ENCODE measurements at places on chromosomes 7 and 10. TPM values are rescaled to one million over a fixed set of nuclear protein-coding genes. Genes with fewer than 3 reads are reported as not detected.

Gene VSTM4
- total RNA-seq = 4.5 TPM

- H3K27me3 ChIP-seq = no peaks in the 10 kb centered on the region
- no peaks in the 10 kb centered on the region for H3K36me3 ChIP-seq
- DNase-seq = no peak
- no peak within 1 kb of the TSS for H3K27ac ChIP-seq
These were observed at the start of gene GALNT17 for GRCh38 chr7:71132127-71132376. Gene GALNT17 (plus strand): TSS chr7:71132144.

Gene AKR1E2
- 17.1 TPM for total RNA-seq

Gene MKI67
- 86.5 TPM for total RNA-seq

DNA sequence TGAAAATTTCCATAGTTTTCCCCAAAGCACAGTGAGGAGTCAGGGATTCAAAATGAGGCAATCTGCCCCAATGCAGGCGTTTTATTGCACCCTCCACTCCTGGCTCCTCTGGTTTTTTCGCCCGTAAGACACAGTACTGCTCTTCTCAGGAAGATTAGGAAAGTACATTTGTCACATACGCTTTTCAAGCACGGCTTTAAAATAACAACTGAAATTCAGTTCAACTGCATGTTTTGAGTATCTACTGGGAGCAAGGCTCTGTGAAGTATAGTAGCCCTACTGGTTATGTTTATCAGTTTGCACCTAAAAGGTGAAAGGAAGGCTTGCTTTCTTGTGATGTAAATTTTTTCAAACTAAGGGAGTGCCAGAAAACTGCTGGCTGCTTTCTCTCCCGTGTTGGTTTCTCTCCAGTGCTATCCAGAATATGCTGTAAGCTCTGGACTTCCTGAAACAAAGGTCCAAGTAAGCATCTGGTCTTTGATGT, 1.9 kb upstream of the SGMS1 start:
- H3K27me3 ChIP-seq = no peaks in the 10 kb centered on the region
- peak overlapping the region; percentile 77 for H3K4me3 ChIP-seq
- peak; percentile 45 for DNase-seq
- H3K36me3 ChIP-seq = peaks cover 4% of the 10 kb centered on the region
- peaks cover 4% of the 10 kb centered on the region for H3K4me1 ChIP-seq
- peak overlapping the region; percentile 82 for H3K27ac ChIP-seq

DNA sequence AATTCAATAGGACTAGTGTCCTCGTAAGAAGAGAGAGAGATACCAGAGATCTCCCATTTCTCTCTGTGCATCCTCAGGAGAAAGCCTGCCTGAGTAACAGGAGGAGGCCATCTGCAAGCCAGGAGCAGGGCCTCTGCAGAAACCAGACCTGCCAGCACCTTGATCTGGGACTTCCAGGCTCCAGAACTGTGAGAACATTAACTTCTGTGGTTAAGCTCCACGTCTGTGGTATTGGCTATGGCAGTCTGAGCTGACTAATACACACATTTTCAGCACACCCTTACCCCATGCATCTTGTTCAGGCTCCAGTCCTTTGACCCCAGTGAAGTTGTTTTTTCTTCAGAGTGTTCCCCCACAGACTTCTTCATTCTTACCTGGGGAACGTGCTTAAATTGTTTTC, 3.1 kb upstream of the CRTAC1 start:
- H3K27me3 ChIP-seq = peaks cover 14% of the 10 kb centered on the region
- no peak for DNase-seq
- no peak overlapping the region for H3K27ac ChIP-seq

GRCh38 chr10:88866454-88866853, 13.6 kb upstream of the STAMBPL1 start:
- H3K27me3 ChIP-seq = no peaks in the 10 kb centered on the region
- DNase-seq = no peak
- no peak overlapping the region for H3K4me3 ChIP-seq
- H3K27ac ChIP-seq = no peak overlapping the region
- H3K4me1 ChIP-seq = no peaks in the 10 kb centered on the region

Gene SYT15B
- 0.18 TPM for total RNA-seq

Gene MYH16
- total RNA-seq = not detected

- H3K27ac ChIP-seq = no peak overlapping the region
- DNase-seq = no peak
- H3K4me1 ChIP-seq = no peaks in the 10 kb centered on the region
These were observed 26.7 kb upstream of the SLF2 start for GRCh38 chr10:100886091-100886490.

GRCh38 chr10:102172288-102172687, 20.1 kb downstream of the NOLC1 start:
- H3K27ac ChIP-seq = no peak overlapping the region
- no peak overlapping the region for H3K4me3 ChIP-seq

DNA sequence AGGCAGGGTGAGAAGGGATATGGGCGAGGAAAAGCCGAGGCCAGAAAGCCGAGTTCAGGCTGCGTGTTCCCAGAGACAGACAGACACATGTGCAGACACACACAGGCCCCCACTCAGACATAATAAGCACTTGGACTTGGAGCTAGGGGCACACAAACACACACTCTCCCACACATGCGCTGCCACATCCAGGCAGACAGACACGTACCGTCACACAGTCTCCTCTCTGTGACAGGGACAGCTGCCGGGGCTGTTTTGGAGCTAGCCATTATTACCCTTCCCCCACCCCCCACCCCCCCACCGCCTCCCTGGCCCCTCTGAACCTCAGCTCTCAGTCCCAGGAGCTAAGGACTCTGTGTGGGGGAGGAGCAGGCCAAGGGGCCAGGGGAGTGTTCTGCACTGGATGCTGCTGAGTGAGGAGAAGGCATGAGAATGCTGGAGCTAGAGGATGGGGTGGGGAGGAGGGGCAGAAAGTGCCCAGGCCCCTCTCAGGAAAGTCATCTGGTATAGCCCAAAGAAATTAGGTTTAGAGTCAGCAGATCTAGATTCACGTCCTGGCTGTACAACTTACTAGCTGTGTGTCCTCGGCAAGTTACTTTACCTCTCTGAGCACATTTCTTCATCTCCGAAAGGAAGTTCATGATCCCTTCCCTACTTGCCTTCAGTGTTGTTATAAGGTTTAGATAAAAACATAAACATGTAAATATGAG, 6.3 kb downstream of the PITX3 start:
- peaks cover 4% of the 10 kb centered on the region for H3K4me1 ChIP-seq
- no peak overlapping the region for H3K27ac ChIP-seq
- no peaks in the 10 kb centered on the region for H3K36me3 ChIP-seq
- H3K27me3 ChIP-seq = no peaks in the 10 kb centered on the region
- DNase-seq = no peak

DNA sequence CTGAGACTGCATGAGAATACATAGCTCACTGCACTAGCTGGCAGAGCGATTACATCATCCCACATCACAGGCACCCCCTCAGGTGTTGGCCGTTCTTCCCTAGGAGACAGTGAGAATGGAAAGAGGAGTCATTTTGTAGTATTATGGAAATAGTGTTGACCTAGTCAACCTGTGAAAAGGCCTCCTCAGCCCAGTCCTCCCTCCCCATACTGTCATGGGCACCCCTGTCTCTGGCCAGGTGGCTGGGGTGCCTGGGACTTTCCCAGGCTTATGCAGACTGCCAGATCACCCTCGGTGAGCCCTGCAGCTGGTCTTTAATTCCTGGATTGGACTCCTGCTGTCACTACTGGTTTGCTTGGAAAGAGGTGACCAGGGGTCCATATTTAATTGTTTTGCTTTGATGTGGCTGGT, 4.0 kb downstream of the INPP5A start:
- H3K4me3 ChIP-seq = no peak overlapping the region
- H3K4me1 ChIP-seq = peaks cover 11% of the 10 kb centered on the region
- H3K27me3 ChIP-seq = no peaks in the 10 kb centered on the region
- no peak overlapping the region for H3K27ac ChIP-seq
- no peaks in the 10 kb centered on the region for H3K36me3 ChIP-seq

- no peaks in the 10 kb centered on the region for H3K36me3 ChIP-seq
- H3K4me1 ChIP-seq = no peaks in the 10 kb centered on the region
- H3K4me3 ChIP-seq = no peak overlapping the region
- no peak overlapping the region for H3K27ac ChIP-seq
- DNase-seq = no peak
- no peaks in the 10 kb centered on the region for H3K27me3 ChIP-seq
These were observed 3.5 kb downstream of the STK31 start for GRCh38 chr7:23713285-23714149.

Gene IRF5
- 0.20 TPM for total RNA-seq

- H3K4me3 ChIP-seq = no peak overlapping the region
- no peaks in the 10 kb centered on the region for H3K27me3 ChIP-seq
- peak; percentile 66 for DNase-seq
- H3K4me1 ChIP-seq = peaks cover 77% of the 10 kb centered on the region
- H3K36me3 ChIP-seq = peaks cover 3% of the 10 kb centered on the region
These were observed 23.6 kb downstream of the ST8SIA6 start for GRCh38 chr10:17430647-17431355.

- DNase-seq = no peak
- no peaks in the 10 kb centered on the region for H3K4me1 ChIP-seq
- no peak overlapping the region for H3K27ac ChIP-seq
- H3K27me3 ChIP-seq = no peaks in the 10 kb centered on the region
- H3K4me3 ChIP-seq = no peak overlapping the region
These were observed 67.8 kb downstream of the ZRANB1 start for GRCh38 chr10:125009661-125010161.

Gene SEC61G
- total RNA-seq = 142 TPM

DNA sequence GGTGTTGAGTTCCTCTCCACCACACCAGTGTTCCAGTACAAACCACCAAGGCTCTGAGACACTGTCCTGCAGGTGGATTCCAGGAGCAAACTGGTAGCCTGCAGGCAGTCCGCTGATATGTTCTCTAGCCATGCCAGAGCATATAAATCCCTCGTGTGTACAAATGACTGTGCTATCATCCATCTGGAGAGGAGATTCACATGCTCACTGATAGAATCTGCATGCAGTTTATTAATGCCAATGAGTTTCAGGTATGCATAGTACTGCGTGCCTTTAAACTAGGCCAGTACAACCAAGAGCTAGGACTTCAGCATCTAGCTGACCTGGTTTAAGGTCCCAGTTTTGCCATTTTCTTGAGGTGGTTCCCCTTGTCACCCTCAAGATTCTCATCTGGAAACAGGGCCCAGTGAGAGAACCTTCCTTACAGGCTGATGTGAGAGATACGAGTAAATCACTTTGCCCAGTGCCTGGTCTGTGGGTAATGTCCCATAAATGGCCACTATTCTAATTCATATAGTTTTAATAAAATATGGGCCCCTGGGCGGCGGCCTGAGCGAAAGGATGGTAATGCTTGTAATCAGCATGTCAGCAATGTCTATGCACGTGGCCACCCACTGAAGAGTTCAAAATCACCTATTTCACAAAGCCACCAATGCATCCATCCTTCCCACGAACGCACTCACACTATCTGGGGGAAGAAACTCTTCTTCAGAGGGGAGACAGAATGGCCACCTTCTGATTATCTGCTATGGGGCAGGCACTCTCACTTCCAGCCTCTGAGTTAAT, 268.0 kb upstream of the ZMIZ1 start:
- H3K4me3 ChIP-seq = no peak overlapping the region
- H3K36me3 ChIP-seq = no peaks in the 10 kb centered on the region
- no peaks in the 10 kb centered on the region for H3K4me1 ChIP-seq
- H3K27ac ChIP-seq = no peak overlapping the region
- no peak for DNase-seq
- peaks cover 7% of the 10 kb centered on the region for H3K27me3 ChIP-seq

DNA sequence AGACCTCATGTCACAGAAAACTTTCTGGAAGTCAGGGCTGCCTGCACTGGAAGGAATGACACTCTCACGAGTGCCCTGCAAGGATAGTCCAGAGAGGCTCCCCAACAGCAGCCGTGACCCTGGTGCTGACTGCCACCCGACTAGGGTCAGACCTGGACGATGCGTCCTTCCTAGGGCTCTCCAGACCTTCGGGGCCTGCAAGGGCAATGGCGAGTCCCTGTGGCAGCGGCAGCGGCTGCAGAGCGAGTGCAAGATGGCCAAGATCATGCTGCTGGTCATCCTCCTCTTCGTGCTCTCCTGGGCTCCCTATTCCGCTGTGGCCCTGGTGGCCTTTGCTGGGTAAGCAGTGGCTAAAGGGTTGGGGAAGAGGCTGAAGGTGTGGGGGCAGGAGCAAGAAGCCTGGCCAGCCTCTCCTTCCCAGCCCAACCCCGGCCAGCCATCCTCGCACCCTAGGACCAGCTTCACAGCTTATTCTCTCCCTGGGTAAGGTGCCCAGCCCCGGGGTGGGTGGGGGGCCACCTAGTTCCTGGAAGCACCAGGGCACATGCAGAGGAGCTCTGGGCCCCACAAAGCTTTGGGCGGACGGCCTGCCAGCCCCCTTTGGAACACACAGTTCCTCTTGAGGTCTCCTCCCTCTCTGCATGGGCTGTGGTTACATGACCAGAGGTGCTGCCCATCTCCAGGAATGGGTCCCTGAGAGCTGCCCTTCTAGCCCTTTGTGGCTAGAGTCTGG, 5.5 kb downstream of the OPN4 start:
- no peak for DNase-seq
- H3K4me1 ChIP-seq = no peaks in the 10 kb centered on the region
- H3K4me3 ChIP-seq = no peak overlapping the region
- no peaks in the 10 kb centered on the region for H3K36me3 ChIP-seq
- no peak overlapping the region for H3K27ac ChIP-seq
- H3K27me3 ChIP-seq = peaks cover 90% of the 10 kb centered on the region

GRCh38 chr7:14478834-14479510, 423.6 kb downstream of the DGKB start:
- no peak overlapping the region for H3K27ac ChIP-seq
- no peak for DNase-seq

DNA sequence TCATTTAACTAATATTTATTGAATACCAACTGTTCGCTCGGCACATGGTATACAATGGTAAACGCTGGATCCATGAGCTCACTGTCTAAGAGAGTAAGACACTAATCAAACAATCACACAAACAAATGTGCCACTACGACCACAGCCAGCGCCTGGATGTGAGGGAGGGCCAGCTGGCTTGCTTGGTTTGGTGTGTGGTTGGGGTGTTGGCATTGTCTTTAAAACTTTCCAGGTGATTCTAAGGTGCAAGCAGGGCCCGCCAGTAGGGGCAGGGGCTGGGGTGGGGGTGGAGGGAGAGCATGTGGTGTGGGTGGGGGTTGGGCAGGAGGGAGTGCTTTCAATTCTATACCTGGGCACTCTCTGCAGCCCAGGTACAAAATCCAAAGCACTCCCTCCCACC, 31.6 kb downstream of the ADRA2A start:
- no peak for DNase-seq
- H3K27ac ChIP-seq = no peak overlapping the region
- peaks cover 15% of the 10 kb centered on the region for H3K27me3 ChIP-seq
- no peaks in the 10 kb centered on the region for H3K4me1 ChIP-seq
- no peaks in the 10 kb centered on the region for H3K36me3 ChIP-seq

Gene CDC14C
- not detected for total RNA-seq

DNA sequence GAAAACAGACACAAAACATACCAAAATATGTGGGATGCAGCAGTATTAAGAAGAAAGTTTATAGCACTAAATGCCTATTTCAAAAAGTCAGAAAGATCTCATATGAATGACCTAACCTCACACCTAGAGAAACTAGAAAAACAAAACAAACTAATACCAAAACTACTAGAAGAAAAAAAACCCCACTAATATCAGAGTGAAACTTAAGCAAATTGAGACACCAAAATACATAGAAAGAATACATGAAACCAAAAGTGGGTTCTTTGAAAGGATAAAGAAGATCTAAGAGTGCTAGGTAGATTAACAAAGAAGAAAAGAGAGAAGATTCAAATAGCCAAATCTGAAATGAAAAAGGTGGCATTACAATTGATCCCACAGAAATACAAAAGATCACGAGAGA, 494.1 kb downstream of the SH2D4B start:
- no peaks in the 10 kb centered on the region for H3K36me3 ChIP-seq
- H3K27ac ChIP-seq = no peak overlapping the region
- H3K27me3 ChIP-seq = no peaks in the 10 kb centered on the region
- no peak for DNase-seq
- H3K4me1 ChIP-seq = no peaks in the 10 kb centered on the region

Gene WEE2
- not detected for total RNA-seq

Gene TRIM74
- not detected for total RNA-seq

Gene GSTO2
- total RNA-seq = 1.4 TPM

Measured in K562 (cell line).